ENCODE measurements at places on chromosomes 2 and 18.

DNA sequence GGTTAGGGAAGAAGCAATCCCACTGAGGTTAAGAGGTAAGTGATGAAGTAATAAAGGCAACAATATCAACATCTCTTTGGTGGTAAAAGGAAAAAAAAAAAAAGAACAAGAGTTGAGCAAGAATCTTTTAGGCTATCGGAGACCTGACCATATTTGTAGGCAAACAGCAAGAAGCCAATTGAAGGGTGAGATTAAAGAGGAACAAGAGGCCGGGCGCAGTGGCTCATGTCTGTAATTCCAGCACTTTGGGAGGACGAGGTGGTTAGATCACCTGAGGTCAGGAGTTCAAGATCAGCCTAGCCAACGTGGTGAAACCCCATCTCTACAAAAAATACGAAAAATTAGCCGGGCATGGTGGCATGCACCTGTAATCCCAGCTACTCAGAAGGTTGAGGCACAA, 11.3 kb downstream of the VPS54 start:
- no peak for DNase-seq

- DNase-seq = no peak
Measured at GRCh38 chr18:41484069-41484468, 471.0 kb upstream of the PIK3C3 start.

DNA sequence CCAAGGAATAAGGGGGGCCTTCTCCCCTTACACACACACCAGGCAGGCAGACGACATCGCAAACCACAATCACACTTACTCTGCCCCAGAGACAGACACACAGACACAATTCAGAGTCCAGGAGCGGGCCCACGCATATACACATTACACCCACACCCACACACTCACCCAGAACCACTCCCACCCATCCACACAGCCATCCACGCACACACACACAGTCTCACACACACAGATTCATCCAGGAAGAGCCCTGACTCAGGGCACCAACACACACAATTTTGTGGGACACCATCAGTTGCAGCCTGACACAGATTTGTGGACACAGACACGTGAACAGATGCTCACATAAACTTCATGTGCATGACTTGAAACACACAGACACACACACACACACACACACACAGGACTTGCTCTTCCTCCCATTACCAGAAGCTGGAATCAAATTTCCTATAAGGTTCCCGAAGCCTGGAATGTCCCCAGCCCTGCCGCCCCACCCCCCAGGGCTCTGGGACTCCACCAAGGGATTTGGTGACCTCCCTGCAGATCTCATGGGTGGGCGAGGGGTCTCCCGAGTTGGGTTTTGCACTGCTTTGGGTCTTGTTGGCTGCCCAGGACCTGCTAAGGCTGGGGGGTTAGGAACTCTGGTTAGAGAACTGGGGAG, 23.5 kb downstream of the TNS1 start:
- no peak for DNase-seq

DNA sequence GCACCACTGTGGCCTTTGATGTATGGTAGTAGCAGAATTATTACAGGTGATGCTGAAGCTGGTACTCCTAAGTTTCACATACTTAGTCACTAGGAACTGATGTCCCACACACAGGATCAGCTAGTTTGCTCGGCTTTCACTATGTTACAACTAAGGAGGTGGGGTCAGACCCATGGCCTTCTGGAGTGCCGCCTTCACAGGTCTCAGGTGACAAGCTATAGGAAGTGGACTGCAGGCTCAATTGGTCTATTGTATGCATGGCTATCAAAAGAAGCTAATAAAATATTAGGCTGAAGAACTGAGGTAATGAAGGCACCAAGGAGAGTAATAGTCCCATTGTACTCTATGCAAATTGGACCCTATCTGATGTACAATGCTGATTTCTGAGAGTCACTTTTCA, 170.6 kb downstream of the DLGAP1 start:
- DNase-seq = no peak

DNA sequence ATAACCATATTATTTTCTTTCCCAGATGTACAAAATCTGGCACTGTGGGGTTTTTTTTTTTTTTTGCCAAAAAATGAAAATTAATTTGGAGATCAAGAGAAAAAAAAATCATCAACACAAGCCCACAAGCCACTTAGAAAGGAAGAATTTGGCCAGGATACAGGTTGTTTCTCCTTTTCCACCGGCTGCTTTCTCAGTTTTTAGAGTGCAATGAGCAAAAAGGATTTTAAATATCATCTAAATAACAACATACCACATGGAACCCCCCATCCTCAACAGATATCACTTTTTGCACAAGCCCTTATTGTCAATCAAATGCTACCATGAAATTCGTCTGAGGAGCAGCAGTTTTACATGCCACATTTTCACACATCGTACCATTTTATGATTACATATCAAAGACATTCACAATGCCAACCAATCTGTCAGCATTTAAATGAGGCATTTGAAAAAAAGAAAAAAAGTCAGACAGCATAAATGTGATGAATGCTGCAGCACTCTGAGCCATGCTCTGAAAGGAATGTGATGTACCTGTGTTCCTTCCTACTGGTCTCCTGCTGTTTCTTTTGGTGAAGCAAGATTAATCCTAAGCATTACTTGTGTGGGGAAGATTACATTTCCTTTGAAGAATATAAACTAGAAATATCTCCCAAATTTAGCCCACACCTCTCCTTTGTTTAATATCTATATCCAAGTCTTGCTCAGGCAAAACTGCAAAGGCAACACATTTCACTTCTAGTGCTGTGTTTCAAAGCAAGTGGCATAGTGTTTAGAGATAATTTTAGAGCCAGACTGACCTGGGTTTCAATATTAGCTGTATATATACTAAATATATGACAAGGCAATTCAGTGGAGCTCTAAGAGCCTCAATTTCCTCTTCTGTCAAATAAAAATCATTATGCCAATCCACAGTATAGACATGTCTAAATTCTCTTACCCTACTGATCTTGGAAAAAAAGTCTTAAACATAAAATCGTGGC, 391.3 kb downstream of the CMPK2 start:
- no peak for DNase-seq

- DNase-seq = no peak
Measured at GRCh38 chr2:136075476-136075875, 42.5 kb downstream of the CXCR4 start.

GRCh38 chr2:134117676-134118075, 136.2 kb upstream of the MGAT5 start:
- no peak for DNase-seq

GRCh38 chr2:200367155-200367554, 60.7 kb downstream of the SPATS2L start:
- DNase-seq = no peak

- DNase-seq = no peak
Measured at GRCh38 chr18:35183886-35184285, 56.9 kb upstream of the ZNF397 start.

DNA sequence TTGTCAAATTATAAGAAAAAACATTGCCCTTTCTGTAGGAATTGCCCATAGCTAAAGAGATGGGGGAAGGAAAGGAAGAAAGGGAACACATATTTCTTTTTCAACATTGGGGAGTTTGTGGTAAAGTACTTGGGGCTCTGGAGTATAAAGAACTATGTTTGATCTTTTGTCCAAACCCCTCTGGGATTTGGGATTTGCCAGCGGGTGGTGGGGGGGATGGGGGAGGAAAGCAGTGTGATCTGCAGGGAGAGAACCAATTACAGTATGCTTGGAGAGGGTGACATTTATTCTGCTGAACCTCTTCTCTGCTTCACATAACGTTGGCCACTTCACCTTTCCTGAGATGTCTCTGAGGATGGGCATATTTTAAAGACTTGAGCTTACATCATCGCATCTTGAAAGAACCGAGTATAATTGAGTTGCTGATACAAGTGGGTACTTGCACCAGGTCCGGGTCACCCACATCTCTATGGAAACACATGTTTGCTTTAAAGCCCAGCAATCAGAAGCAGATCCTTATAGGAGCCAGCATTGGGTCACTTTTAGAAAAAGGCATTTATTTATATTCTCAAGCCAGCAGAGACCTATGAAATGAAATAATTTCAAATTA, 73.1 kb downstream of the SPATS2L start:
- no peak for DNase-seq

DNA sequence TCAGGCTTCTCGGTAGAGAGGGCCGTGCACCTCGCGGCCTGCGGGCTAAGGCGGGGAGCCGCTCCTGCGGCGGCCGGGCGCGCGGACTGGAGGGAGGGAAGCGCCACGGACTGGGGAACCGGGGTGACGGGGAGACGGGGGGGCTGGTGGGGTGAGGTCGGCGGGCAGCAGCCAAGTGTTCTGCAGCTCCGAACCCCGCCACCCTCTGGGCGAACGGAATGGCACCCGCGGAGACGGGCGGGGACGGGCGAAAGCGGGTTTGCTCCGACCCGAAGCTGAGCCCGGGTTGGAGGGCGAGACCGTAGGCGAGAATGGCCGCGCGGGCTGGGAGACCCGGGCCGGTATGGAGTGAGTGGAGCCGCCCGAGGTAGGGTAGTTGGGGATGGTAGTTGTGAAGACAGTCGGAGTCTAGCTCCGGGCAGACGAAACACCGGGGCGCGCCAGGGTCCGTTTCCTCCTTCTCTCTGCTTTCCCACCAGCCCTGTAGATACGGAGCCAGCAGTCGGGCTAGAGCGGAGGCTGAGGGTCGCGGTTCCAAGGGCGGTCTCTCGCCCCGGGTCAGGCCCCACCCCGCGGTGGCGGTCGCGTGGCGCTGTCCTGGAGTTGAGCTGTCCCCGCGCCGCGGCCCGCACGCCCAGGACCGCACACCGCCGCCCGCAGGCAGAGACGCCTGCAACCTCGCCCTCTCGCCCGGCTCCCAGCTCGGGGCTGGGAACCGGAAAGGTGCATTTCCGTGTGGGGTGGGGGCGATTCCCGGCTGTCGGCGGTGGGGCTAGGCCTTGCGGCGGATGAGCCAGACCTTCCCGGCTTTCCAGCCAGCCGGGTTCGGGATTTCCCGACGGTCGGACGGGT, 160.3 kb upstream of the SIX2 start:
- DNase-seq = no peak

DNA sequence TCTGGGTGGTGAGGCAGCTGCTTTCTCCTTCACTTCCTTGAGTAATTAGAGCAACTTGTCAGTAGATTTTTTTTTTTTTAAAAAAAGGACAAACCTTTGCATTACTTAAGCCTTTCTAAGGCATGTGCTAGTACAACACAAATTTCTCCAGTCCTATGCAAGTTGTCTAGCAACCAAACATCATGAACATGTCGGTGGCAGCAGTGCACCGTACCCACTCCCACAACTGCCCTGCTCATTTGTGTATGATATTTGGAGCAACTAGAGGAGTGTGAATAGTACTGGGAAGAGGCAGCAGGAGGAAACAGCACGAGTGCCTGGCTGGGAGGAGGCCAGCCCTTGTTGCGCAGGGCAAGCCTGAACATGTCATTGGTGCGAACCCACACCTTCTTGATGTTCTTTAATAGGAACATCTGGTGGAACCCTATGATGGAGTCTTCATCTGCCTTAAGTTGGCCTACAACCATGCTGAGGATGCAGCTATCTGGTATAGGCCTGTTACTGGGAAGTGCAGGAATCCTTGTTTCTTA, 238.3 kb downstream of the TDRD15 start:
- DNase-seq = no peak

DNA sequence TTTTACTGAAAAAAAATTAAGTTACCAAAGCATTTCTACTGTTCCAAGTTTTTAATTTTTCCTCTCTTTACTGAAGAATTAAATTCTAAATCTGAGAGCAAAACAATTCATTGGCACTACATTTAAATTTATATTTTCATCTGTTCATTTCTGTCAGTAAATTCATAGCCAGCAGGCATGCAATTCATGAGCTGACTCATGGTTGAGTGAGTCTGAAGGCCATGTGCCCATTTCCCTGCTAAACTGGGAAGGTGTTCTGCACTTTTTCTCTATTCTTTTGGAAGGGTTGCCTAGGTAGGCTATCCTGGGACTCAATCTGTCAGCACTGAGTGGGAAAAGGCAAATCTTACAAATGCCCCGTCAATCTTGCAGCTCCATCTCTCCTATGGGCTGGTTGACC, 88.7 kb downstream of the KLHL14 start:
- DNase-seq = no peak

DNA sequence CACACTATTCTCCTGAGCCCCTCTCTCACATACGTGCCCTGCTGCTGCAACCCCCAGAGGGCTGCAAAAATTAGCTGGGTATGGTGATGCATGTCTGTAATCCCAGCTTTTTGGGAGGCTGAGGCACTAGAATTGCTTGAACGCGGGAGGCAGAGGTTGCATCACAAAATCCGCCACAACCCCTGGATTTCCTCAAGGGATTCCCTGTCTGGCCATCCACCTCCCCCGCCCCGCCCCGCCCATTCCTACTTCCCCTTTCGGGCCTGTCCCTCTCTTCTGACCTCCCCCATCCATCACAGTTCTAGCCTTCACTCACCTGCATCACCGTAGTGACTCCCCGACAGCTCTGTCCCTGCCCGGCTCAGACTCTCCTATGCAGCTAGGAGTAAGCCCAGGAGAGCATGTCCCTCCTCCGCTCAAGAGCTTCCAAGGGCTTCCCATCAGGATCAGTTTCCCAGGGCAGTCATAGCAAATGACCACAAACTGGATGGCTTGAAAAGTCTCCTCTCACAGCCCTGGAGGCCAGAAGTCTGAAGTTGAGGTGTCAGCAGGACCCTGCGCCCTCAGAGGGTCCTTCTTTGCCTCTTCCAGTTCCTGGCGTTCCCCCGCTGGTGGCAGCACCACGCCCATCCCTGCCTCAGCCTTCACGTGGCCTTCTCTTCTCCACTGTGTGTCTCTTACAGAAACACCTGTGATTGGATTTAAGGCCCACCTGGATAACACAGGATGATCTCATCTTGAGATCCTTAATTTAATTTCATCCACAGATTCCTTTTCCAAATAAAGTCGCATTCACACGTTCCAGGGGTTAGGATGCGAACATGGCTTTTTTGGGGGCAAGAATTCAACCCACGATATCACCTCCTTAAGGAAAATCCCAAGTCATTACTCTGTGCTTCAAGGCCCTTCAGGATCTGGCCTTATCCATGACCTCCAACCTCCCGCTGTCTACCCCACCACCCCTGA, 58.5 kb downstream of the HS1BP3 start:
- no peak for DNase-seq

GRCh38 chr2:208285853-208286252, 19.8 kb downstream of the PIKFYVE start:
- DNase-seq = no peak

DNA sequence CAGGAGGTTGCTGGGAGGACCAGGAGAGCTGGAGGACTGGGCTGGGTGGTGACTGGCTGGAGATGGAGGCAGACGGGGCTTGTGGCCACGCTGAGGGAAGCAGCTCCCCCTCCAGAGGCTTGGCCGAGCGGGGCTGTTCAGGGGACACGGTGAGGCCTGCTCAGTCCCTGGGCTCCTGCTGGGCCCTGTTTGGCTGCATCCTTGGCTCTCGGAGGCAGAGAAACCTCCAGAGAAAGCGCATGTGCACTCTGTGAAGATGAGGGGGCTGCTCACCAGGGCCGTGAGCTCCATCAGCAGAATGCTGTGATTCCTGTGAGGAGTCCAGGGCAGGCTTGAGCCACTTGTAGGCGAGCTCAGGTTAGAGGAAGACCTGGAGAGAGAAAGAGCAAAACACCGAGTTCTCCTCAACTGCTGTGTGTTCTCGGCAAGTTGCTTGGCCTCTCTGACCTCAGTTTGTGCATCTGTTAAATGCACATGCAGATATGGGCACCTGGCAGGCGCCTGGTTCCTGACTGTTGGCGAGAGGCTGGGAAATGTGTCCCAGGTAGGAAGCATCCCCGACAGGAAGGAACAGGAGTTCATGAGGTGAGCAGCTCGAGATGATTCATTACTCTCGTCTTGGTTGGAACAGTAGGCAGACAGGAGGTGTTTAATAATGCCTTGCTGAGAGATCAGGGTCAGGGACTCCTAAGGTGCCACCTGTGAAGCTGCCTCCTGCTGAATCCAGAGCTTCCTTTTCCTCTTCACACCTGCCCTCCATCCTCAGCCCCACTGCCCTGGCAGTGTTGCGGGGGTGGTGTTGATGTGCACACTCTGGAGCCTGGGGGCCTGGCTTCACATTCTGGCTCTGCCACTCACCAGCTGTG, 941 bp downstream of the ZAP70 start:
- DNase-seq = no peak
